ENCODE measurements at places on chromosomes 13 and 19.

GRCh38 chr13:95226476-95226875 lies 74.8 kb downstream of the ABCC4 start:
- no peak for DNase-seq

- no peak for DNase-seq
Measured at GRCh38 chr19:5143471-5144411, 174.8 kb downstream of the KDM4B start.

- DNase-seq: no peak
Measured at GRCh38 chr13:42875475-42876269, 94.3 kb downstream of the FAM216B start.

DNA sequence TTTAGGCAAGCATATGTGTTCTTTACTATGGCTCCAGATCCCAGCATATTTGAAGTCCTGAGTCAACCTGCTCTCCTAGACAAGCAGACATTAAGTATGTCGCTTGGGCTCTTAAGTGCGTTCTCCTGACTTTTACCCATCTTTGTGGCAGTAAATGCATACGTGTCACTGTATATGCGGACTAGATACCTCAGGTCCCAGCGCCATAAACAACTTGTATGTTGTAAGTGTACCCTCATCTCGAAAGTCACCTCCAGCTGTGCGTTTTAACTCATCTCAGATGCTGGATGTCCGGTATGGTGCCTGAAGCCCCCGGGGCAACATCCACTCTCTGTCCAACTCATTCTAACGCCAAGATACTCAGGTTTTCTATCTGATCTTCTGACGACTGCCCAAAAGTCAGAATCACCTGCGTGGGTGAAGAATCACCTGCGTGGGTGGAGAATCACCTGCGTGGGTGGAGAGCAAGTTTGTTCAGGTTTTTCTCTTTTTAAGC lies 1.7 kb downstream of the PTOV1 start:
- no peak for DNase-seq

DNA sequence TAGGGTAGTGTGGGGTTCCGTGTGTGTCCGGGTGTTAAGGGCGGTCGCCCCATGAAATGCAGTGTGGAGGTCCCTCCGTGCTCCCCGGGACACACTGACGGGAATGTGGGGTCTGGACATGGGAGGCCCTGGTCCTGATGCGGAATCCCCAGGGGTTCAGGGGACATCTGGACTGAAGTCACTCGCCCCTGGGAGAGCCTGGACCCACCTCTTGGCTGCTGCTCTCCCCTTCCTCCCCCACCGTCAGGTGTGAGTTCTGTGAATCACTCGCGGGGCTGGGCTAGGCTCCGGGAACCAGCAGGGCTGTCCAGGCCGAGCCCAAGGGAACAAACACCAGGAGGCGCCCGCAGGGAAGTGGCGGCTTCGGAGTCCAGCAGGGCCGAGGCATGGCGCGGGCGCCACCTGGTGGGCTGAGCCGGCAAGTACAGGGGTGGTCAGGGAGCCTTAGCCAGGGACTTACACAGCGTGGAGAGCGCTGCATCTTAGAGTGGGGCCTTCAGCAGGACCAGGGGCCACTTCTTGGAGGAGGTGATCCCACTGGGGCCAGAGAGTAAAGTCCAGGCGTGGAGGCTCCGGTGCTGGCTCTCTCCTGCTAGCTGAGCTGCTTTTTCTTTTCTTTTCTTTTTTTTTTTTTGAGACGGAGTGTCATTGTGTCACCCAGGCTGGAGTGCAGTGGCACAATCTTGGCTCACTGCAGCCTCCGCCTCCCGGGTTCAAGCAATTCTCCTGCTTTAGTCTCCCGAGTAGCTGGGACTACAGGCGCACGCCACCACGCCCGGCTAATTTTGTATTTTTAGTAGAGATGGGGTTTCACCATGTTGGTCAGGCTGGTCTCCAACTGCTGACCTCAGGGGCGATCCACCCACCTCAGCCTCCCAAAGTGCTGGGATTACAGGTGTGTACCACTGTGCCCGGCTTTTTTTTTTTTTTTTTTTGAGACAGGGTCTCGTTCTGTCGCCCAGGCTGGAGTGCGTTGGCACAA lies 20.1 kb downstream of the WTIP start:
- DNase-seq: peak; percentile 18

GRCh38 chr13:62280590-62280989 lies 864.9 kb upstream of the PCDH20 start:
- no peak for DNase-seq

GRCh38 chr13:109651854-109652253 lies 134.5 kb downstream of the IRS2 start:
- no peak for DNase-seq

DNA sequence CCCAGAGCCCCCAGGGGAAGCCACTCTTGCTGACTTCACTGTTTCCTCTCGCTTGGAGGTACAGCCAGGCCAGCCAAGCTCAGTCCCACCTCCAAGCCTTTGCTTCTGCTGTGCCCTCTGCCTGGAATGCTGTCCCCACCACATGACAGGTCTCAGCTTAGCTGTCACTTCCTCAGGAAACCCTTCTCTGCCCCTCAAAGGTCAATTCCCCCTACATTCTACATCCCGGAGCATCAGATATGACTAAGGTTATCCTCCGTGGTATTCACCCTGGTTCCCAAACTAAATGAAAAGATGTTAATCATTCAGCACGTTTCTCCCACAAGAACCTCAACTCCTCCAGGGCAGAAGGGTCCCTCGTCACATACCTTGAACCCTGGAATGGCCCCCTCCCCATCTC lies 53.5 kb downstream of the PTPRS start:
- DNase-seq: no peak

GRCh38 chr19:15170345-15170744 lies 30.4 kb downstream of the NOTCH3 start:
- no peak for DNase-seq

DNA sequence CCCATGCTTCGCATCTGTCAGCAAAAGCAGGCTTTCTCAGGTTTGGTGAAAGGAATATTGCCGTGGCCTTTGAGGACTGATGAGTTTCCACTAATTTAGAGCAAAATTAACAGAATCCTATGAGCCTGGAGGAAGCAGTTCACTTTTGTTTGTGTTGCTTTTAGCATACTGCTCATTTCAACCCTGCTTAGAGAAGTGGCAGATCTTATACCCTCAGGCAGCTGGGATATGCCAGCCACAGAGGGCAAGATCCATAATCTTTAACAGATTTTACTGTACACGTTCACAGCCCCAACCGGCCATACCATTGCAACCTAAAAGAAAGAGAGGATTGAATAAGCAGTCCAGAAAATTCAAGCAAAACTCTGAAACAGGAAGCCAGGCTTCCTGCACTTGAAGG lies 60.5 kb downstream of the COL4A2 start:
- no peak for DNase-seq

- DNase-seq: no peak
Measured at GRCh38 chr13:52868190-52868589, 19.8 kb upstream of the PCDH8 start.

- no peak for DNase-seq
Measured at GRCh38 chr19:55913643-55914268, 18.4 kb downstream of the NLRP13 start.

DNA sequence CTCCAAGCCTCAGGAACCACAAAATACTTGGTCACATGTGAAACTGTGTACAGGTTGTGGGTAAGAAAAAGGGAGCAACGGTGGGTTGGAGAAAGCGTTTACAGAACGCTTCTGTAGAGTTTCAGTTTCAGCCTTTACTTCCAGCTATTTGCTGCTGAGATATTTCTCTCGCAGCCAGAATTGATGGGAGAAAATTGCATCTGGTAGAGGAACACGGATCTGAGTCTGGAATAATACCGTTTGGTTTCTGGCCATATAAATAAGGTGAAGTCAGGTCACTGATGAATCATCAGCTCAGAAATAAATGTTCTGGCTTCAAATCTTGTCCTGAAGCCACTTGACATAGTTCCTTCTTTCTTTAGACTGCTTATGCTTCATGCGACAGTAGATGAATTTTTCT lies 20.3 kb upstream of the RFC3 start:
- DNase-seq: no peak

DNA sequence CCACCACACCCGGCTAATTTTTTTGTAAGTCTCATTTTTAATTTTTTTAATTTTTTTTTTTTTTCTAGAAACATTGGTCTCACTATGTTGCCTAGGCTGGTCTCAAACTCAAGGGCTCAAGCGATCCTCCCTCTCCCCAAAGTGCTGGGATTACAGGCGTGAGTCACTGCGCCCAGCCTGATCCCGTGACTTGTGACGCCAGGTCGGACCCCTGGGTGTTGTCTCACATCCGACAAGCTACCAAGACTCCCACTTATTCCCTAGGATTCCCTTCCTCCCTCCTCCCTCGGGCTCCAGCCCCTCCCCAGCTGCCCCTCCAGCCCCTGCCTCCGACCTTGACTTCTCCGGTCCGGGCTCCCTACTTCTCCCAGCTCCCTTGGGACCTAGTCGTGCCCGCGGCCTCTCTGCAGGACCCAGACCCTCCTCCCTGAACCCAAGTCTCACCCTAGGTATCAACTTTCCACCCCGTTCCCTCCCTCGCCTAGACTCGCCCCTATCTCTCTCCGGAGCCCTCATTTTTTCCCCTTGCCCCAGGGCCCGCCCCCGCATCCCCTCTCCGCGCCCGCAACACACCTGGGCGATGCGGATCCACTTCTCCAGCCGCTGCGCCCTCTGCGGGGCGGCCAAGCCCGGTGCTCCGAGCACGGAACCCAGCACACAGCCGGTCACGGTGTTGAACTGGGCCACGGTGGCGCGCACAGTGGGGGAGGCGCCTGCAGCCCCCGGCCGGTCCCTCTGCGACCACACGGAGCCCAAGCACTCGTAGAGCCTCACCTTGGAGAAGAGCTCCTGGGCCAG lies 13.1 kb downstream of the RGL3 start:
- DNase-seq: no peak

DNA sequence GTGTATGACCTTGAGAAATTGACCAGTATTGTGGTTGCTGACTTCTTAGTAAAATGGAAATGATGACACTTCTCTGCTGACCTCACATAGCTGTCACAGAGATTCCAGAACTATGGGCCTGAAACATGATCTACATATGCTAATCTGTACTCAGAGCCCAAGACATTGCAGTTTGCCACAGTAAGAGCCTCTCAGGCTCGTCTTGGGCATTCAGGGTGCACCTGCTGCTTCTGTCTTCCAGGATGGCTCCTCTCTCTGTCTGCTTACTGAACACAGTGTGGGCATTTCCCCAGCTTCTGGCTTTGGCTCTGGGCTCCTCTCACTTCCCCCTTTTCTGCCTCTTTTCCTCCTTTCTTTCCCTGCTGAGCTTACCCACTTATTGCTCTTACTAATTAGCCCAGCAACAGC lies 22.3 kb upstream of the SLC46A3 start:
- no peak for DNase-seq

DNA sequence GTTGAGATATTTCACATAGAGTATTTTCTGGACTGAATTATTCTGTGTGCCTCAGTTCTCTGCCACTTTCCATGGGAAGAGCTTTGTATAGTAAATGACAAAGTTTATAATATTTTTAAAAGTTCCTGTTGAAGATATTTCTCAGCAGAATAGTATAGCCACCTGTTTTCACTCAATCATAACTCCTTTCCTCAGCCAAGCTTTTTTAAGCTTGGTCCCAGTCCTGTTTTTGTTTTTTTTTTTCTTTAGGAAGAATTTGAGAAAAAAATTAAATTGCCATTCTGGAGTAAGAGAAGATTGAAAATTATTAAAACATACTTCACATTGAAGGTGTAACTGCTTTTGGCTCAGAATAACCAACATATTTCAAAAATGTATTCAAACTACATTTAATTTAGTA lies 55.5 kb downstream of the ENOX1 start:
- DNase-seq: no peak

DNA sequence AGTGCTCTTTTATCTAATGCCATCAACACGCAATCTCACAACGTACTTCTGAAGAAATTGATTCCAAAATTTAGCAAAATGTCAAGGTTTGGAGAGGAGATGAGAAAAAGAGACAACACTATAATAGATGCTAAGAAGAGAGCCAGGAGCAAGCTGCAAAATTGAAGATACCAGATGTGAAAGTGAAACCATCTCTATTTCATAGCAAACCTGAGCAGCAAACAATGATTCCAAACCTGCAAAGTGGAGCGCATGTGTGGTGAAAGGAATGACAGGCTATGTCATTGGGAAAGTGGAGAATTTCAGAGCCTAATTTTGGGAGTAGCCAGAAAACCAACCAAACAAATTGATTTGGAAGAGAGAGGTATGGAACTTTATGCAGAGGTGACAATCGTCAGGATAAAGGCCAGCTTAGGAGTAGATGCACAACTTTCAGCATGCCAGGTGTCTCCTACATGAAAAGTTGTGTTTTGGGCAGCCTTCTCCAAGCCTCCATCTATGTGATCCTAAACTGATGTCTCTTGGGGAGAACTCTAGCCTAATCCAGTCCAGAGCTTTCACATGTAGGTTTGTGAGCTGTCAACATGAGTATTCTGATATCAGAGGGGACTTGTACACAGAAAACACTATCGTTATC lies 158.4 kb upstream of the FNDC3A start:
- DNase-seq: no peak

- DNase-seq: no peak
Measured at GRCh38 chr13:52780092-52780491, 40.5 kb upstream of the CNMD start.

DNA sequence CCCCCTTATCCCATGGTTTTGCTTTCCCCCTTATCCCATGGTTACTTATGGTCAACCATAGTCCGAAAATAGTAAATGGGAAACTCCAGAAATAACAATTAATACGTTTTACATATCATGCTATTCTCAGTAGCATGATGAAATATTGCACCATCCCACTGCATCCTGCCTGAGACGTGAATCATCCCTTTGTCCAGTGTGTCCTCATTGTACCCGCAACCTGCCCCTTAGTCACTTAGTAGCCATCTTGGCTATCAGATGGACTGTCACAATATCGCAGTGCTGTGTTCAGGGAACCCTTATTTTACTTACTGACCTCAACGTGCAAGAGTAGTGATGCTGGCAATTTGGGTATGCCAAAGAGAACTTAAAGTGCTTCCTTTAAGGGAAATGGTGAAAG lies 10.5 kb upstream of the NBEA start:
- no peak for DNase-seq

DNA sequence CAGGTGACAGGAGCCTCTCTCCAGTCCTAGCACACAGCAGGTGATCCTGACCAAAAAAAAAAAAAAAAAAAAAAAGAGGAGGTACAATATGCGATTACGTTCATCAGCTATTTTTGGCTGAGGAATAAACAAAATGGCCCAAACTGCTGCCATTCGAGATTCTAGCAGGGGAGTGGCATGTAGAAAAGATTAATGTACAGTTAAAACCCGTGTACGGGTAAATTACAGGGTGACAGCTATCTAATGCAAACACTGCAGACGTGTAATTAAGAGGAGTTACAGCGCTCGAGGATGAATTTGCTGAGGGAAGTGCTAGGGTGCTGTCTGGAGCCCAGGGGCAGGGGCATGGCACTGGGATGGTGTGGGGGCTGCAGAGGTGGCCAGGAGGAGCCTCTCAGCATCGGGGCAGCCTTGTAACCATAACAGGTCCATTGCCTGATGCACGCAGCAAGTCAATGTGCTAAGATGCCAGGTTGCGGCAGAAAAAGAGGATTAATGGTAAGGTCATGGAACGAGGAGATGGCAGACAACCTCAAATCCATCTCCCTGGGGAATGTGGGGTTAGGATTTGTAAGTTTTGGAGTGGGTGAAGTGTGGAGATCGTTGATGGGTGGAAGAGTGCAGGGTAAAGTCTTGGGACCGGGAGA lies 17.4 kb downstream of the CHST8 start:
- DNase-seq: no peak
